ENCODE measurements at places on chromosomes 11 and 22.

GRCh38 chr11:128662960-128663359, 30.9 kb upstream of the FLI1 start:
- no peak for DNase-seq

DNA sequence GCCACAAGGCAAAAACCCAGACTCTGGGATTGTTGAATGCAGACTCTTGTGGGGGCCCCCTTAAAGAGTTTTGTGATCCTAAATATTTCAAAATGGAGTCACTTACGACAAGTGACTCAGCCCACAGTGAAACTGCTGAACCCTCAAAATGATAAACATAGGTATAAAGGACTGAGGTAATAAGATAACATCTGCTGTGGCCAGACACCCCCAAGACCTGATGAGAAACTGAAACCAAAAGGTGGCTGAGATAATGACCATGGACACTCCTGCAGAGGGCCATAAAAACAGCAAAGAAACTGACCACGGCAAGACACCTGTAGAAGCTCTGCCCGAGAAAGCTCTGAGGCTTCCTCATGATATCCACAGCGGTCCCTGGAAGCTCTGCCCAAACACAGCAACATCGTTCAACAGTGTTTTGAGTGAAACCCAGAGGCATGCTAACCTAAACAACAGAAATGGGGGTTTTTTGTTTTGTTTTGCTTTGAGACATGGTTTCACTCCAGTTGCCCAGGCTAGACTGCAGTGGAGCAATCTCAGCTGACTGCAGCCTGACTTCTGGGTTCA, 1.6 kb upstream of the PLAAT4 start:
- no peak for DNase-seq

DNA sequence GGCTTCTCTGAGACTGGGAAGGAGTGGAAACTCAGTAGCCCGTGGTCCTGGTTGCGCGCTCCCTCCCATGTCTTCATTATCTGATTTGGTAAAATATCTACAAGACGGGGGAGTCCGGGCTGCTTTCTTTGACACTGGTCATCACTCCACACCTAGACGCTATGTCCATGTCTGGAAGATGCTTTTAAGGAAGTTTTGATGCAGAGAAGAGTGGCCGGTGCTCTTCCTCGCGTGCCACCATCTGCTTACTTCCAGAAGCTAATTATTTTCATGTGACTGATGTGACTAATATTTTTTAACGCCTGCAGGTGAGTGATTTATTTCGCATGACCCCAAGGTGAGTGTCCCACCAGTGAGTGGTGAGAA, 339 bp upstream of the TRIM21 start:
- no peak for DNase-seq

DNA sequence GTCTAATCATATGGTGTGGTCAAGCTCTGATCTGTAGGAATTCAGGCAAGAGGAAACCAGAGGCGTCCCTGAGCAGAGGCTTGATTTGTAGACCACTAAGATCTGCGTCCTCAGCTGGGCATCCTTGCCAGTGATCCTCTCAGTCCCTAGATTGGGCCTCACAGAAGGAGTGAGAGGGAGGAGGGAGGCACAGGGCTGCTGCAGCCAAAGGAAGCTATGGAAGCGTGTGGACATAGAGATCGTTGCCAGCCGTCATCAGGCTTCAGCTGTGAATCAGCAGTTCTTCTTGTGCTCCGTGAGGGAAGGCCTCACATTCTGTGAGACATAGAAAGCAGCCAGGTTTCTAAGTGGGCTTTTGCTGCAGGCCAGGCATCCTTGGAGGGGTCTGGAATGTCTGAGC, 254.6 kb upstream of the KIRREL3 start:
- DNase-seq: no peak

- no peak for DNase-seq
Observed at GRCh38 chr11:67073908-67074307, 17.3 kb downstream of the RHOD start.

GRCh38 chr11:73226297-73227006, 8.4 kb downstream of the P2RY2 start:
- DNase-seq: no peak

GRCh38 chr11:127338380-127339259, 338.1 kb upstream of the KIRREL3 start:
- no peak for DNase-seq

- DNase-seq: no peak
Observed at GRCh38 chr11:78268591-78269410, 80.1 kb downstream of the USP35 start.
